Peyer's patch (tissue), 4 donors: ENCODE measurements at places on chromosomes 16 and 17.

DNA sequence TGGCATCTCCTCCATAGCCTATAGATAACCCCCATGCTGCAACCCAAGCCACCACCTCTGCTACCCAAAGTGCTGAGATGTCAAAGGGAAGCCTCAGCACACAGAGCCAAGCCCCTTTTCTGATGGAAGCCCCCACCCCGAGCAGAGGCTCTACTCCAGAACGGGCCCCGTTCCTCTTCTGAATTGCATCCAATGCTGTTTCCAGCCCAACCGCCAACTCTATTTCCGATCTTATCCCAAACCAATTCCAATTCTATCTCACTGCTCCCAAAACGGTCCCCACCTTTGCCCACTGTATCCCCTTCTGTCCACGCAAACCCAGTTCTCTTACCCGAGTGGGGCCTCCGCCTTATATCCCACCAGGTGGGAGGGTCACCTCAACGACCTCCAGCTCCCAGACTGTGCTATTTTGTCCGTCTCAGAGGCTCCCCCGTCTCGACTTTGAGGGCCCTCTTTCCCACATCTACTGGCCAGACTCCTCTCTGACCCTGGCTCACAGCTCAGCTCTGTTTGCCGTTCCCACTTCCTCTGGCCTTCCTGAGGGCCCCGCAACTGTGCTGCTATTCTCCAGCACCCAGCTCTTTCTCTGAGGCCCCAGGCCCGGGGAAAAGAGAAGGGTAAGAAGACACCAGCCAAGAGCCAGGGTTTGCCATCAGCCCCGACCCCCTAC, 487 bp downstream of the SRL start:
- H3K27me3 ChIP-seq = no peaks in the 10 kb centered on the region
- no peaks in the 10 kb centered on the region for H3K36me3 ChIP-seq
- no peak for DNase-seq
- no peak overlapping the region for H3K4me3 ChIP-seq

DNA sequence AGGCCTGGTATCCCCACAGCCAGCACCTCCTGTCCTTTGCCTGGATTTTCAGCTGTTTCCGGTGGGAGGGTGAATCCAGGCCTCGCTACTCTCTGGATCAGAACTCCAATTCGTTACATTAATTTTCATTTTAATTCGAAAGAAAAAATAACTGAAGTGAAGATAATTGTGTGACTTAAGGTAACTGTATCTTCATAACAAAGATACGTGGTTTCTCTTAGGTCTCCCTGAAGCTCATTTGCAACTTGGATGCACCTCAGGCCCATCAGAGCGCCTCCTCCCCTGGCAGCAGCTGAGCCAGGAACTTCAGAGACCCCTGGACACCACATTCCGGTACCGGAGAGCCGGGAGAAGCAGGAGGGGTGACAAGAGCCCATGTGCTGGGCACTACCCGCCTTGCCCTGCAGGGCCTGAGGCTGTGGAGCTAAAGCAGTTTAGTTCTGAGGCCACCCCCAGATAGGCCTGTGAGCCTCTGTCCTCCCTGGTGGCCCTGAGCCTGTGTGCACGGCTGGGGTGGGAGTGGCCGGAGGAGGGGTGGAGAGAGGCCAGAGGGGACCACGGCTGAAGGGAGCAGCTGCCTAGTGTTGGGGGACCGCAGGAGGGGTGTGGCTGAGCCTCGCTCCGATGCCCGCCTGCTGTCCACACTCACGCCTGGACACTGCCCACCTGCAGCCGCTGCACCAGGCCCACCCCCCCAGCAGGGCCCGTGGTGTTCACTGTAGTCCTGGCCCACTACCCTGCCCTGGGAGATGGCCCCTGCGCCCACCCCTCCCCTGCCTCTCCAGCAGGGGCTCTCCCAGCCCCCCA, 11.4 kb upstream of the DUS1L start:
- H3K4me1 ChIP-seq = no peaks in the 10 kb centered on the region
- no peak overlapping the region for H3K4me3 ChIP-seq
- DNase-seq = no peak
- no peak overlapping the region for H3K27ac ChIP-seq
- H3K27me3 ChIP-seq = no peaks in the 10 kb centered on the region

DNA sequence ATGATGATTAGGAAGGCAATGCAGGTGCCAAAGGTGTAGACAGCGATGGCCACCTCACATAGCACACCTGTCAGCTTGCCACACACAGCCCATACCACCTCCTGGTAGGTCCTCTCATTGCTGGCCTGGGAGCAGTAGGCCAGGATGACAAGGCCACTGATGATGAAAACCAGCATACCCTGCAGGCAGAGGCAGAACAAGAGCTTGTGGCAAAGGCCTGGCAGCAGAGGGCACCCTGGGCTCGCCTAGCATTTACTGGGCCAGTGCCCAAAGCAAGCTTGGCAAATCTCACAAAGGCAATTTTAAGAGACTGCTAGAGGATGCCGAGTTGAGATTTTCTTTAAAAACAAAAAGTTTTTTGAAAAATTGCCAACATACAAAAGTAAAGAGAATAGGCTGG, 5.9 kb downstream of the SLC38A7 start:
- no peak overlapping the region for H3K27ac ChIP-seq
- no peaks in the 10 kb centered on the region for H3K36me3 ChIP-seq
- H3K4me1 ChIP-seq = peaks cover 5% of the 10 kb centered on the region

GRCh38 chr17:44086364-44087311, 16.1 kb downstream of the G6PC3 start:
- peak overlapping the region; percentile 16 for H3K27ac ChIP-seq
- no peak for DNase-seq
- no peaks in the 10 kb centered on the region for H3K27me3 ChIP-seq
- H3K4me3 ChIP-seq = no peak overlapping the region
- H3K36me3 ChIP-seq = no peaks in the 10 kb centered on the region
- no peaks in the 10 kb centered on the region for H3K4me1 ChIP-seq

- H3K4me1 ChIP-seq = no peaks in the 10 kb centered on the region
- no peak overlapping the region for H3K27ac ChIP-seq
- no peak overlapping the region for H3K4me3 ChIP-seq
- no peak for DNase-seq
Measured at GRCh38 chr17:4823373-4824089, 9.6 kb upstream of the MINK1 start.

GRCh38 chr16:69485361-69485760, 60.9 kb downstream of the CYB5B start:
- DNase-seq = no peak
- no peak overlapping the region for H3K27ac ChIP-seq
- no peak overlapping the region for H3K4me3 ChIP-seq

DNA sequence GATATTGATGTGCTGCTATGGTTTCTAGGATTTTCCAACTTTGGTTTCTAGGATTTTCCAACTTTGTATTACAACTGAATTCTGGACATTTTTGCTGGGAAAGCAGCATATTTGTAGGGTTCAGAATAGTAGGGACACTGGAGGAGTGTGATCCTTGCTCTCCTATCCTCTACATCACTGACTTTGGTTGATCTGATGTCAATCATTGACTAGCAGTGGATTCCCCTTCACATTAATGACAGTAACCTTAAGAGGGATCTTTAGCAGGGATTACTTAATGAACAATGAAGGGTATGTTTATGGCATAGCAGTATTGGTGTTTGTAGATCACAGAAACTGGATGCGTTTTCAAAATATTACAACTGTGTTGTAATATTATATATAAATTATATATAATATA, 67.4 kb downstream of the MAP2K4 start:
- no peaks in the 10 kb centered on the region for H3K4me1 ChIP-seq
- H3K27ac ChIP-seq = no peak overlapping the region
- H3K4me3 ChIP-seq = no peak overlapping the region

DNA sequence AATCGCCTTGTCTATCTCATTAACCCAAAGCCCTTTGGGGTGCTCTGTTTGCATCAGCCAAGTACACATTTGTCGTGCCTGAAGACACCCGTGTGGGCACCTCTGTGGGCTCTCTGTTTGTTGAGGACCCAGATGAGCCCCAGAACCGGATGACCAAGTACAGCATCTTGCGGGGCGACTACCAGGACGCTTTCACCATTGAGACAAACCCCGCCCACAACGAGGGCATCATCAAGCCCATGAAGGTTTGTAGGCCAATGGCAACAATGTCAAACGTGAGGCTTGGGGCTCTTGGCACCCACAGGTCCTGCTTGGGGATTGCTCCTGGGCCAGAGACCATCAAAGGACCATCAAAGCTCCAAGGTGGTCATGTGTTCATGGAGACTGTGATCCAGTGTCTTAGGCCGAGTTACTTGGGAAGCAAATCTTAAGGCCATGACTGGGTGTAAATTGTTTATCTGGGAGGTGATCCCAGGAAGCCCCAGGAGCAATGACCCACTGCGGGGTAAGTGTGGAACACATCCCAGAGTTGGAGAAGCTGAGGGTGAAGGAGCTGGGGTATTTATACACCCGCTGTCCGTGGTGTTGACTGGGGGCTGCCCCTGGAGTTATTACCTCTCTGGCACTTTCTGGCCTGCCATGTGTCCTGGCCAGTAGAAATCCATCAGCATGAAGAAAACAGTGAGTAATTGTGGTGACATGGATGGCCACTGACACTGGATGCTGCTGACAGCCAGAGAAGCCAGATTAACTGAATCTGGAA, 24.0 kb downstream of the CDH5 start:
- no peaks in the 10 kb centered on the region for H3K4me1 ChIP-seq
- peak; percentile 27 for DNase-seq
- no peaks in the 10 kb centered on the region for H3K27me3 ChIP-seq
- H3K36me3 ChIP-seq = no peaks in the 10 kb centered on the region
- no peak overlapping the region for H3K4me3 ChIP-seq

GRCh38 chr17:75049057-75049456, 2.0 kb downstream of the KCTD2 start:
- peak; percentile 10 for DNase-seq
- no peaks in the 10 kb centered on the region for H3K27me3 ChIP-seq
- H3K36me3 ChIP-seq = peaks cover 34% of the 10 kb centered on the region
- no peaks in the 10 kb centered on the region for H3K4me1 ChIP-seq

DNA sequence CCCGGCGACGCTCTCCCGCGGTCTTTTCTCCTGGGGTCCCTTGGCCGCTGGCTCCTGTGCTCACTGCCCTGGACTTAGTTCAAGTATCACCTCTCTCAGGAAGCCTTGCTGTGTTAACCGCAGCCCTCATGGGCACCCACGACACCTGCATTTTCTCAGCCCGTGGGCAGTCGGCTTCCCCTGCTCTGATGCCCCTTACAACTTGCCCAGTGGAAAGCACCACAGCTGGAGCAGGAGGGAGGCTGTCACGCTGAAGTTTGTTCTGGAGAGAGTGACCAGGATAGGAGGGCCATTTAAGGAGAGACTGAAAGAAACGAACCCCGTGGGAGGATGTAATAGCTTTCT, 395 bp downstream of the STXBP4 start:
- H3K36me3 ChIP-seq = peaks cover 6% of the 10 kb centered on the region
- no peak for DNase-seq
- H3K27ac ChIP-seq = peak overlapping the region; percentile 84
- H3K27me3 ChIP-seq = no peaks in the 10 kb centered on the region
- H3K4me3 ChIP-seq = peak overlapping the region; percentile 81
- no peaks in the 10 kb centered on the region for H3K4me1 ChIP-seq

DNA sequence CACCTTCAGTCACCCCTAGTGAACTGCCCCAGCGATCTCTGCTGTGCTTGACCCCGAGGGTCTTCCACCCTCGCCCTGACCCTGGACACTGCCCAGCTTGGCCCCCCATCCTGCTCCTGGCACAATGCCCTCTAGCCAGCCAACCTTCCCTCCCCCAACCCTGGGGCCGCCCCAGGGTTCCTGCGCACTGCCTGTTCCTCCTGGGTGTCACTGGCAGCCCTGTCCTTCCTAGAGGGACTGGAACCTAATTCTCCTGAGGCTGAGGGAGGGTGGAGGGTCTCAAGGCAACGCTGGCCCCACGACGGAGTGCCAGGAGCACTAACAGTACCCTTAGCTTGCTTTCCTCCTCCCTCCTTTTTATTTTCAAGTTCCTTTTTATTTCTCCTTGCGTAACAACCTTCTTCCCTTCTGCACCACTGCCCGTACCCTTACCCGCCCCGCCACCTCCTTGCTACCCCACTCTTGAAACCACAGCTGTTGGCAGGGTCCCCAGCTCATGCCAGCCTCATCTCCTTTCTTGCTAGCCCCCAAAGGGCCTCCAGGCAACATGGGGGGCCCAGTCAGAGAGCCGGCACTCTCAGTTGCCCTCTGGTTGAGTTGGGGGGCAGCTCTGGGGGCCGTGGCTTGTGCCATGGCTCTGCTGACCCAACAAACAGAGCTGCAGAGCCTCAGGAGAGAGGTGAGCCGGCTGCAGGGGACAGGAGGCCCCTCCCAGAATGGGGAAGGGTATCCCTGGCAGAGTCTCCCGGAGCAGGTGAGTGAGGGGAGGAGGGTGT, at the start of gene TNFSF13:
Gene TNFSF13, plus strand, starts transcription at position 207 of the 776 bp plus-strand sequence. Its CDS starts 290 bp downstream, at position 497.
- H3K27me3 ChIP-seq = no peaks in the 10 kb centered on the region
- H3K4me3 ChIP-seq = peak within 1 kb of the TSS; percentile 99
- peak within 1 kb of the TSS; percentile 94 for H3K27ac ChIP-seq

DNA sequence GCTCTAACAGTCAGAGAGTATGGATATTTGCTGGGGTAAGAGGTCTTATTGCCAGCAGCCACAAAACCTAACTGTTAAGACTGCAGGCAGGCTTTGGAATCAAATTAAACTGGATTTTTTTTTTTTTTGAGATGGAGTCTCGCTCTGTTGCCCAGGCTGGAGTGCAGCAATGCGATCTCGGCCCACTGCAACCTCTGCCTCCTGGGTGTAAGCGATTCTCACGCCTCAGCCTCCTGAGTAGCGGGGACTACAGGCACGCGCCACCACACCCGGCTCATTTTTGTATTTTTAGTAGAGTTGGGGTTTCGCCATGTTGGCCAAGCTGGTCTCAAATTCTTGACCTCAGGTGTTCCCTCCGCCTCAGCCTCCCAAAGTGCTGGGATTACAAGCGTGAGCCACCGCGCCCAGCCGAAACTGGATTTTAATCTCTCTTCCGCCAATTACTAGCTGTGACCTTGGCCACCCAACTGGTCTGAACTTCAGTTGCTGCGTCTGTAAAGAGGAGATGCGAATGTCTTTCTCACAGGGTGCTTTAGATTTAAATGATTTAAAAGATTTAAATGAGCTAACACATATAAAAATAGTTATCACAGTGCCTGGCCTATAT, 842 bp downstream of the MRPL10 start:
- H3K36me3 ChIP-seq = no peaks in the 10 kb centered on the region
- no peaks in the 10 kb centered on the region for H3K27me3 ChIP-seq
- DNase-seq = no peak
- peak overlapping the region; percentile 85 for H3K27ac ChIP-seq

- H3K36me3 ChIP-seq = no peaks in the 10 kb centered on the region
- H3K27me3 ChIP-seq = no peaks in the 10 kb centered on the region
- no peak for DNase-seq
- no peaks in the 10 kb centered on the region for H3K4me1 ChIP-seq
- no peak overlapping the region for H3K4me3 ChIP-seq
Measured at GRCh38 chr16:11497851-11498289, 88.8 kb downstream of the LITAF start.

GRCh38 chr17:4658478-4659305, 17.2 kb upstream of the ALOX15 start:
- no peaks in the 10 kb centered on the region for H3K27me3 ChIP-seq
- H3K4me3 ChIP-seq = no peak overlapping the region
- no peak overlapping the region for H3K27ac ChIP-seq
- DNase-seq = no peak

DNA sequence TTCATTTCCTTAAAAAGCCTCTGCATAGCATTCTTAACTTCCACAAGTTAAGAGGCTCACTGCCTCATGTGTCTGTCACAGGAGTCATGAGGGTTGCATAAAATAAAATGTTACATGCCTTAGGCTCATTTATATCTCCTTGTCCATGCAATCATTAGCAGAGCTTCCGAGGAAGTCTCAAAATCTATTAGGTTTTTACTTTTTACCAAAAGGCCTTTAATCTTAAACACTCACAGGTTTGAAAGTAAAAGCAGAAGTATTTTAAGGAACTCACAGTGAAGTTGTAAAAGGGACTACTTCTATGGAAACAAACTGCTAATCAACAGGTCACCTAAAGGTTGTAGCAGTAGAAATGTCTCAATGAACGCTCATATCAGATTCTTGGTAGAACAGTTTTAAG, 5.2 kb upstream of the ATP6V0A1 start:
- no peaks in the 10 kb centered on the region for H3K36me3 ChIP-seq
- no peak overlapping the region for H3K4me3 ChIP-seq
- H3K27me3 ChIP-seq = no peaks in the 10 kb centered on the region
- no peak for DNase-seq
- no peak overlapping the region for H3K27ac ChIP-seq
- no peaks in the 10 kb centered on the region for H3K4me1 ChIP-seq
